ENCODE measurements at places on chromosomes 1 and 21.

DNA sequence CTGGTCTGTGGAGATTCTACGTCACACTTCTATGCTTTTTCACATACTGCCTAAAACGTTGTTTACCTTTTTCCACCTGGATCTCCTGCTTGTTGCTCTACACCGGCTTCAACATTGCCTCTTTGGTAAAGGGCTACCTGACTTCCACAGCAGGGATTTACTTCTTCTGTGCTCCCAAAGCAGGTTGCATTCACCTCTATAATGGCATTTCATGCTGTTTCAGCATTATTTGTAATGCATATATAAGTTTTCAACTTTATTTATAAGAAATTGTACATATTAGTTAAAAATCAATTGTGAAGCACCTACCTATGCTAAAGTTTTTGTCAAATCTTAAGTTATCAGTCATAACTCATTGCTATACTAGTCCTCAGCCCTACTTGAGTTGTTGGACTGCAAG is 55.4 kb downstream of the DDAH1 start:
- DNase-seq = no peak

DNA sequence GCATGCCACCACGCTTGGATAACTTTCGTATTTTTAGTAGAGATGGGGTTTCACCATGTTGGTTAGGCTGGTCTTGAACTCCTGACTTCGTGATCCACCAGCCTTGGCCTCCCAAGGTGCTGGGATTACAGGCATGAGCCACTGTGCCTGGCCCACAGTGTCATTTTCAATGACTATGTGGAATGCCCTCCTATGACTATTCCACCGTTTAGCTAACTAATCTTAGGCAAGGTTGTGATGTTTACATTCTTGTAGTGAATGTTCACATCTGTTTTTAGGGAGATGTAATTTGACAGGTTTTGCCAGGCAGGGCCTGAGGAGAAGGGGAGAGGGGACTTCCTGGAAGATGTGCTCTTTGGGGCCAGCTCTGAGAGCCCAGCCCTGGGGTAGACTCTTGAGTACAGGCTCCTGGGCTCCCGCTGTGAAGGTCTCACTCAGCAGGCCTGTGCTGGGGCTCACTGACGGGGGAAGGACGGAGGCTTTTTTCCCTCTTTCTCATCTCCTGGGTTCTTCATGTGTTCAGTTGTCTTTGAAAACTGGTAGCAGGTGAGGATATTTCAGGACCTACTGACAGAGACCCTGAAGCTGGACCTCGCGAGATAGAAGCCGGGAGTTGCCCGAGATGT is 13.2 kb downstream of the COQ8A start:
- DNase-seq = no peak

DNA sequence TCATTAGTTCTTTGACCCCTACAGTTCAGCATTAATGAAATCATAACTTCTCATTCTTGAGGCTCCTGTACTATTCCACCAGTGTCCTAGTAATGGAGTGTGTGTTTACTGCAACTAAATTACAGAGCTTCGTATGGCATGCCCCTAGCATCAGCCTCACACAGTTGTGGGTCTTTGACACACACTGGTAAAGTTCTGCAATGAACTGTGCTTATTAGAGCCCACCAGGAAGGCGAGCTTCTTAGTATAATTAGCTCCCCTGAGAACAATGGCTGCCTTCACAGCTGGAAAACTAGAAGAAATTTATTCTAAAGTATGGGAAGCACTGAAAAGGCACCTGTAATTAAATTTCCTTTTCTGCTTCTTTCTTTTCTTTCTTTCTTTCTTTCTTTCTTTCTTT is 251.1 kb upstream of the RGS18 start:
- DNase-seq = no peak

DNA sequence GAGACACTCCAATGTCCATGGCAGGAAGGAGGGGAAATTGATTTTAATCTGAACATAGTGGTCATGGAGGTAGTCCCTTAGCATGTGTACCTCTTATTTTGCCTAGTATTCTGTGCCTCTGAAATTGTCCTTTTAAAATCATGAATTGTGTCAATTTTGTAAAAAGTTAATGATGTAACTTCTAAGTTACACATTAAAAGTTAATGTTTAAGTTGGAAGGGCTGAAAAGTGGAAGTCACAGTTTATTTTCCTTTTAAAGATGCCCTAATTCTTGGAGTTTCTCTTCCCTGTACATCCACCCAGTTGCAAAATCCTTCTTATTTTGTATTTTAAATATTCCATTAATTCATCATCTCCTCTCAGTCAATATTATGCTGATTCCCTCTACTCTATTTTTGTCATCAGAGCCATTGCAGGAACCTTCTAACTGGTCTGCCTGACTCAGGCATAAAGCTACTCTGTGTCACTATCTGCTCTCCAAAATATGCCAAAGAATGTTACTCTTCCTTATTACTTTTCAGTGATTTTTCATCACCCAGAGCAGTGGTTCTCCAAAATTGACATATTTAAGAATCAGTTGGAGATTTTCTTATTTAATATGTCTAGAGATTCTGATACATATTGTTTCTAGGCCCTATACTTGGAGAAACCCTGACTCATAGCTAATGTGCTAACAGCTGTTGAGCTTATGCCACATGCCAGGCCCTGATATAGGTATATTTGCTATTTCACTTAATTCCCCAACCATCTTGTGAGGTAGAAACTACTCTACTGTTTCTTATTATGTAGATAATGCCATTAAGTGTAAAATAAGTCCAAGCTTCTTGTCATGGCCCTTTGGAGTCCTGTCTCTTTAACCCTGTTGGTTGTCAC is 5.1 kb downstream of the HOOK1 start:
- no peak for DNase-seq

DNA sequence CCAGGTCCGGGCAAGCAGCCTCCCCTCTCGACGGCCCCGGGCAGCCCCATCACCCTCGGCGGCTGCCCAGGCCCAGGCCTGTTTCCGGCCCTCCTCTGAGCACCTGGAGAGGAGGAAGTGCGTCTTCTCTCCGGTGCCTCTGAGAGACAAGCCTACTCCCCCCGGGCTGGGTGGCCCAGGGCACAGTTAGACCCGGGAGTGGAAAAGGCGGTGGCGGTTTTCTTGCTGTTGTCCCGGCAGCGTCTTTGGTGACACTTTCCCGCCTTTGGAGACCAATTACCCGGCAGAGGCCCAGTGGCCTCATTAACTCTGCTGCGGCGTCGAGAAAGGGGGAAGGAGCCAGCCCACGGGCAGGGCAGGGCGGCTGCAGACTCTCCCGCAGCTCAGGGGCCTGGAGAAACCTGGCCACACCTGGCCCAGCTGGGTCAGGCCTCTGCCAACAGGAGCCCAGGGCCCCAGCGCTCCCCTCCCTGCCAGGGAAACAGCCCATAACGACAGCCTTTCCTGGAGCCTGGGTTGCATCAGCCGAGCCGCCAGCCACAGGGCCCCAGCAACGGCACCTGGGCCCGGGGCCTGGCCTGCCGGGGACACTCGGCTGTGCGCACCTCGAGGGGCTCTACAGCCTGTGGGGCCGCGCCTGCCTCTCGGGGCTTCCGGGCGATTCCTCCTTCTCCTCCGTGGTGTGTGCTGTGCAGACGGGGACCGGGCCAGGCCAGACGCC is 28.4 kb upstream of the C1orf159 start:
- DNase-seq = peak; percentile 63

All from T-cell (primary cell).